ENCODE measurements at places on chromosomes 16 and 17. TPM values are rescaled to one million over a fixed set of nuclear protein-coding genes. Genes with fewer than 3 reads are reported as not detected.

Gene GSG1L
- 1.9 TPM for total RNA-seq

Gene MYH1
- total RNA-seq: 0.10 TPM

Gene FZD2
- 3.1 TPM for total RNA-seq

Gene OR1A1
- not detected for total RNA-seq

Gene ACSM2B
- not detected for total RNA-seq

Gene C16orf46
- 0.69 TPM for total RNA-seq

Gene CDH11
- total RNA-seq: 7.3 TPM

Gene CSH2
- total RNA-seq: not detected

Gene B9D1
- total RNA-seq: 5.9 TPM

Gene FBXW10
- total RNA-seq: not detected

Gene PITPNM3
- 0.59 TPM for total RNA-seq

Gene ADAMTS18
- not detected for total RNA-seq

Gene CNOT1
- total RNA-seq: 88.9 TPM

Gene FBXO39
- total RNA-seq: not detected

Gene DLX3
- not detected for total RNA-seq

Gene EPX
- not detected for total RNA-seq

Gene KIF1C
- 747 TPM for total RNA-seq

Gene GTF3C1
- total RNA-seq: 56.4 TPM

Gene TRPV3
- 1.3 TPM for total RNA-seq

Gene GRIN2A
- total RNA-seq: 3.6 TPM

Gene TMEM256
- 53.5 TPM for total RNA-seq

Gene SDR42E2
- not detected for total RNA-seq

Gene HID1
- 11.2 TPM for total RNA-seq

Gene UQCRC2
- 1,065 TPM for total RNA-seq

Gene ST6GALNAC1
- 3.8 TPM for total RNA-seq

Gene PRDM7
- total RNA-seq: not detected

Gene CBFA2T3
- 11.5 TPM for total RNA-seq

Gene HES7
- not detected for total RNA-seq

Gene IRX3
- total RNA-seq: 5.6 TPM

Gene CCL8
- total RNA-seq: 0.40 TPM

Gene TEDC2
- total RNA-seq: 0.67 TPM

Gene SLC13A2
- total RNA-seq: not detected

Gene CIAO2B
- total RNA-seq: 114 TPM

Gene PDILT
- total RNA-seq: not detected

Gene PRR35
- not detected for total RNA-seq

Gene P2RX5
- 16.4 TPM for total RNA-seq

Gene PIRT
- total RNA-seq: not detected

Gene ZDHHC1
- total RNA-seq: 3.5 TPM

Gene DNAAF8
- 0.30 TPM for total RNA-seq

Gene CLEC18A
- total RNA-seq: 0.27 TPM

Gene SLFN11
- 18.2 TPM for total RNA-seq

Gene TBC1D3L
- total RNA-seq: 8.6 TPM

Gene MPP3
- total RNA-seq: 55.5 TPM

Gene SLC35G6
- total RNA-seq: not detected

Gene ITGB3
- 3.2 TPM for total RNA-seq

Gene TP53TG3F
- not detected for total RNA-seq

Gene INTS2
- 8.4 TPM for total RNA-seq

Gene LPO
- not detected for total RNA-seq

Gene DHRS7C
- 166 TPM for total RNA-seq

Gene RCVRN
- 0.12 TPM for total RNA-seq

Gene C17orf50
- not detected for total RNA-seq

Gene SCN4A
- total RNA-seq: 0.32 TPM

Gene TMC6
- 69.2 TPM for total RNA-seq

Gene ATMIN
- 26.5 TPM for total RNA-seq

Gene CENPX
- total RNA-seq: 27.0 TPM

Gene MXRA7
- total RNA-seq: 364 TPM

Gene NPIPB6
- total RNA-seq: 0.40 TPM

Gene UNC45B
- 243 TPM for total RNA-seq

Gene CA4
- 17.0 TPM for total RNA-seq

Gene DNAH9
- 0.22 TPM for total RNA-seq
